ENCODE measurements at places on chromosomes 13 and 19.

DNA sequence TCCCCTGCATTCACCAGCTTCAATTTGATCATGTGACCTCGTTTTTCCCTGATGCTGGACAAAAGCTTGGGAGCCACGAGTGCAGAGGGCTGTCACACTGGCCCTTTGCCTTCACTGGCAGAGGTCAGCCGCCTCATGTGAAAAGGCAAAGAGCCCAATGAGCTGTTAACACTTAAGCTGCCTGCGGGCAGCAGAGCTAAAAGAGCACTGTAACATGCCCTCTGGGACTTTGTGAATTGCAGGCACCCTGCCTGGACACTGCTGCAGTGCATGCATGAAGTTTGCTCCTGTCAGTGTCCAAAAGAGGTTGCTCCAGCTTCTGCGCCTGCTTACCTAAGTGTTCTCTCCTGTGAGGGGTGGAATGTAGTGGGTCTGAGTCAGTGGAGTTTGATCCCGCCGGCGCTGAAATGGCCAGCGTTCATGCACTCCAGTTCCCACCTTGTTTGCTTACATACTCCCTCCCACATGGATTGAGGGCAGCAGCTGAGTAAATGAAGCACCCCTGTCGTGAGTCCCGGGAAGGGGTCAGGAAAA is 193.7 kb downstream of the RFC3 start:
- no peak for DNase-seq

DNA sequence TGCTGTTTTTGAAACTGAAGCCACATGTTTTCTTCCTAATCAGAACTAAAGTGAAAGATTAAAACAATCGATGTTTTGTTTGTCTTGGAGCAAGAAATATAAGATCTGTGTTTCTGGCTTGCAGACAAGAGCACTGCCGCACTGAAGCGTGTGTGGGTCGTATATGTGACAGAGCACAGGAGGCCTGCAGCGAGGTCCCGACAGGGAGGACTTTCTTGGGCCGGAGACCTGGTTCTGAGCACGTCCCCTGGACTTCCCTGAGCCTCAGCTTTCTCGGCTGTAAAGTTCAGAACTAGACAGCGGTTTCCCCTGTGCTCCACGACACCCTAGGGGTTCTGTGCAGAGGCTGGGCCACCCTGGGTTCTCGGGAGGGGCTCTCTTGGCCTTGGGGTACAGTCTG is 60.5 kb downstream of the GADD45B start:
- no peak for DNase-seq

- peak; percentile 22 for DNase-seq
Measured at GRCh38 chr19:42281146-42281826, 12.2 kb downstream of the CIC start.

GRCh38 chr19:2423071-2423914 is 4.1 kb downstream of the TIMM13 start:
- DNase-seq: no peak

- DNase-seq: no peak
Measured at GRCh38 chr13:35856084-35856483, 275.1 kb downstream of the DCLK1 start.

- no peak for DNase-seq
Measured at GRCh38 chr13:43036351-43037250, 13.2 kb downstream of the DNAJC15 start.

- peak; percentile 38 for DNase-seq
Measured at GRCh38 chr19:28929006-28929405, 283.9 kb downstream of the UQCRFS1 start.

GRCh38 chr19:8257052-8257443 is 47.9 kb downstream of the CERS4 start:
- DNase-seq: peak; percentile 25

DNA sequence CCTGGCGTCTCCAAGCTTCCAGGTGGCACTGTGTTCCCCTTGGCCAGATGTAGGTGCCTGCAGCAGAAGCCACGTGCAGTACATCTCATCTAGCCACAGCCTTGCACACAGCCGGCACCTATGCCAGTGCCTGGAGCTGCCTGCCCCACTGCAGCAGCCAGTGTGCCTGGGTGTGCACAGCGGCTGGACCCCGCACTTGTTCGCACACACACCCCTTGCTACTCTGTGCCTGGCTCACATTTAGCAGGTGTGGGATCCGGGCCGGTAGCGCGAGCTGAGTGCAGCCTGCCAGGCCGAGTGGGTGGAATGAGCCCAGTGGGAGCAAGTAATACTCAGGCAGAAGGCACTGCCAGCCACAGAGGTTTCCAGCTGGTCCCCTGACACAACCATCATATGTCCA is 26.9 kb upstream of the RBM26 start:
- DNase-seq: no peak

DNA sequence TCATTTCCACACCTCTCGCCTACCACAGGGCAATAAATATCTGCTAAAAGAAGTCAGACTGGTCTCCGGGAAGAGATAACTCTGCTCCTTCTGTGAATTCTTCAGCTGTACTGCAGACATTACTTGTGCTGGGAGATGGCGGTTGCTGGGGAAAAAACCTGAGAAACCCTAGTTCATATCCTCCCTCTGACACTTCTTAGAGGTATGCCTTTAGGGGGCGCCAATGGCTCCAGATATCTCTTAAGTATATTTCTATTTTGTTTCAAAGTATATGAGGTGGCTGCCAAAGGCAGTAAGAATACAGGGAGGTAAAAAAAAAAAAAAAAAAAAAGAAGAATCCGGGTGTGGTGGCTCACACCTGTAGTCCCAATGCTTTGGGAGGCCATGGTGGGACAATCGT is 175.2 kb downstream of the PAN3 start:
- DNase-seq: peak; percentile 69

GRCh38 chr19:23273022-23273589 is 22.9 kb upstream of the ZNF724 start:
- DNase-seq: peak; percentile 22

DNA sequence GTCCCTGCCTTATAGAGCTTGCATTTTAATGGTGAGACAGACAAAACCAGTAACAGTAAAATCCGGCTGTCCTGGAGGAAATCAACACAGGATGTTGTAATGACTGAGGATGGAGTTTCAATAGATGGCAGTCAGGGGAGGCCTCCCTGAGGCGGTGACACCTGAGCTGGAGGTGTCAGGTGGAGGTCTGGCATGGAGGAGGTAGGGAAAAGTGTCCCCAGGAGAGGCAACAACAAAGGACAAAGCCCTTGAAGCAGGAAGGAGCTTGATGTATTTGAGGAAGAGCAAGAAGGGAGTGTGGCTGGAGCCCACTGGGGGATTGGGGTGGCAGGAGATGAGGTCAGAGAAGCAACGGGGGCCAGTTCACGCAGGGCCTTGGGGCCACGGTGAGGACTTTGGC is 7.8 kb downstream of the GRIN2D start:
- no peak for DNase-seq

DNA sequence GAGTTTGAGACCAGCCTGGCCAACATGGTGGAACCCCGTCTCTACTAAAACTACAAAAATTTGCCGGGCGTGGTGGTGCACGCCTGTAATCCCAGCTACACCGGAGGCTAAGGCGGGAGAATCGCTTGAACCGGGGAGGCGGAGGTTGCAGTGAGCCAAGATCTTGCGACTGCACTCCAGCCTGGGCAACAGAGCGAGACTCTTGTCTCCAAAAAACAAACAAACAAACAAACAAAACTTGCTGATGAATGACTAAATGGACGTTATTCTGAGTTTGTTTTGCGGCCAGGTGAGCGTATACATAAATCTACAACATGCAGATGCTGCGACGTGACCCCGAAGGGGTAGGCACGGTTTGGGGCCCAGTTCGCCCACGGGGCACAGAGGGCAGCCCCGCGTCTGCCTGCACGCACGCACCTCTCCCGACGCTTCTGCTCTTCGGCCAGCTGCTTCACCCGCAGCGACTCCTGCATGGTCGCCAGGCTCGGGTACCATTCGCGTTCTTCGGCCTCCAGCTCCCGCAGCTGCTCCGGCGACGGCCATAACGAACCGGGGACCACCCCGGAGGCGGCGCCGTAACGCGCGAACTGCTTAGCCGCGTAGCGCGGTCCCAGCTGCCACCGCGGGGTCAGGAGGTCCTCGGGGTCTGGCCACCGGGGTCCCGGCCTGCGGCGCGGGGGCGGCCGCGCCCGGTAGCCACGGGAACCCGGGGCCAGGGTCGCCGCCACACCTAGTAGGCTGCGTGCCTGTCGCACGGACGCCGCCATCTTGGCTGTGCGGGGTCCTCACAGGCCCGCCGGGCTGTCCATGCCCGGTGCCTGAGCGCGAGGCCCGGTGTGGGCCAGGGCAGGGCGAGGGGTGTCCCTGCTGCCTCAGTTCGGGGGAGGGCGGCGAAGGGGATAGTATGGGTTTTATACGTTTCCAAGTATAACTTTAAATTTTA is at the start of gene GADD45GIP1:
GADD45GIP1 (minus strand) TSS at position 778 of the 943 bp plus-strand sequence; CDS start at position 767, 11 bp downstream.
- peak; percentile 80 for DNase-seq

DNA sequence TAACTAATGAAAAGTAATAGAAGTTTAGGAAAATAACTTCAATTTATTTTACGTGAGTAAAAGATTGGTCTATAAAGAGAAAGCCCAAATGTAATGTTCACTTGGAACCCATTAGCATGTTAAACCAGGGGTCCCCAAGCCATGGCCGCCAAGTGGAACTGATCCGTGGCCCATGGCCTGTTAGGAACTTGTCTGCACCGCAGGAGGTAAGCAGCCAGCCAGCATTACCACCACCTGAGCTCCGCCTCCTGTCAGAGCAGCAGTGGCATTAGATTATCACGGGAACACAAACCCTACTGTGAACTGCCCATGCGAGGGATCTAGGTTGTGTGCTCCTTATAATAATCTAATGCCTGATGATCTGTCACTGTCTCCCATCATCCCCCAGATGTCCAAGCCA is 818.7 kb upstream of the GPC6 start:
- no peak for DNase-seq

DNA sequence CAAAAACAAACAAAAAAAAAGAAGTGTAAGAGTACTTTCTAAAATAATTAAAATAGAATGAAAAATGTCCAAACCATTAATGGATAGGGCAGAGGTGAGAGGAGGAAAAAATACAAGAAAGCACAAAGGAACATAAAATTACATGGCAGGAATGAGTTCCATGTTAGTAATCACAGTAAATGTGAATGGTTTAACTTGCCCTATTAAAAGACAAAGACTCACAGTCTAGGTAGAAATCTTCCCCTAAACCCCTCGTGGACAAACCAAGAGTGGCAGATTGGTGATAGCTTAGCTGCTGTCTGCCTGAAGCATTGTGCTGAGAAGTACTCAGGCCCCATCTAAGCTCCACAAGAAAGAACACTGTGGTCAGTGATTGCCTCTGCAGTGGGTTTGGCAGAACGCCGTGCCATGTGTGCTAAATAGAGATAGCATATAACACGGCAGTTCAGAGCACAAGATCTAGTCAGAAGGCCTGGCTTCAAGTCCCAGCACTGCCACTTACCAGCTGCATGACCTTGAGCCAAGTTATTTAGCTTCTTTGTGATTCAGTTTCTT is 103.5 kb downstream of the DPF1 start:
- DNase-seq: no peak

GRCh38 chr19:17322854-17323253 is 11.8 kb downstream of the ANO8 start:
- DNase-seq: no peak

DNA sequence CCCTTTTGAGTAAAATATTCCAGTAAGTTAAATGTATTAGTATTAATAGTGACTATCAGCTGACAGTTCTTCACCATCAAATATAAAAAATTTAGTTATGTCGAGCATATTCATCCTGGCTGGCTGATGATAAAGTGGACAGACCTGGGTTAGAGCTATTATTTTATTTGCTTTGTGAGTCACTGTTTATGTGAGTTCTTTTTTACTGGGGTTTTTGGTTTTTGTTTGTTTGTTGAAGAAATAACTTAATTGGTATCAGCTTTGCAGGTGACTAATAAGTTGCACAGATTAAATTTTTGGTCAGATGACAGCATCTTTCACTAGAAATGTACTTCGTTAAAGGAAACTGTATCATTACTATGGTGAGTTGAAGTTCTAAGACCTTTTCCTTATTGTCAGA is 224.7 kb downstream of the GGACT start:
- DNase-seq: no peak

DNA sequence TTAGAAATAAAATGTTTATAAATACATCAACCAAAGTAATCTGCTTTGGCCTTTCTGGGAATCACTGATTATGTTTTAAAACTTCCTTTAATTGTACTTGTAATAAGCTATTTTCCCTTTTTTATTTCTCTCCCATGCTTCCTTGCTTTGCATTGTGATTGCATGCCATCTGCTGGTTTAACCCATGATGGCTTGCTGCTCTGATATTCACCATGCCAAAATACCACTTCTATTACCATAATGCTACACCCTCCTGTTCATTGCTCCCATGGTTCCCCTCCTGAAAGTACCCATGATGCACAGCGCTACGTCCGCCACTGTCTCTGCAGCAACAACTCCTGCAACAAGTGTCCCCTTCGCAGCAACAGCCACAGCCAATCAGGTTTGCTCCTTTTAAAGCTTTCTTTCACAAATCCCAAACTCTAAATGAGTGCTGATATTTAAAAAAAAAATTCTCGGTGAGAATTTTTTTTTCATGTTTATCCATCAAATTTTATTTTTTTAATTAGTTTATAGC is 67.7 kb upstream of the RAP2A start:
- no peak for DNase-seq

GRCh38 chr19:47644743-47645482 is 36.0 kb downstream of the BICRA start:
- DNase-seq: no peak

- no peak for DNase-seq
Measured at GRCh38 chr19:1018393-1018792, 2.5 kb downstream of the TMEM259 start.

DNA sequence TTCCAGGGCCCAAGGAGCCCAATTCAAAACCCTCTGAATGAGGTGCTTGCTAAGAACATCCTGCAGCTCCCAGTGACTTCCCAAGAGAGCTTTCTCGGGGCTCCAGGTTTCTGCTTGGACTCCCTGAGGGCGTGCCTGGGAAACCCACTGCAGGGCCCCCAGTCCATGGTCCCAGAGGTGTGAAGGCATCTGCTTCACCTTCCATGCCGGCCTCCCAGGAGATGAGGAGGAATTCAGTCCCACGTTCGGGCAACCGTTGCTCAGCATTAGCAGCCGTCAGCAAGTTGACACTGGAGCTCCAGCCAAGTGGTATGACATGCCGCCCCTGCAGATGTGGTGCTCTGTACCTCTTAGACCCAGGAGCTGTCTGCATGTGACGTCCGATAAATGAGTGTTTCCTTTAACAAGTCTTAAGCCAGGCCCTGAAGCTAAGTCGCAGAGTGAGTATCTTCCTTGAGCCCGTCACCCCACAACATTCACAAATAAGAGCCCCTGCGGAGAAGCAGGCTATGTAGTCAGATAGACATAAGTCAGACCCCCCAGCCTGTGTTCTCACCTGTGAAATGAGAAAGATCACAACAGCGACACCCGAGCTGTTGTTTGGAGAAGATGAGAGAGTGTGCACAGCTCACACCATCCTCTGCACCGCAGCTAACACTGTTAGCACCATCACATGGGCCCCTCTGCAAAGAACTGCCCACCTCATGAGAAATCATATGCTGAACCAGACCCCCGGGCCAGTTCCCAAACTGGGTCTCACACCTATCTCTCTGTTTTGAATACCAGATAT is 150.3 kb downstream of the KATNAL1 start:
- DNase-seq: no peak

- DNase-seq: peak; percentile 95
Measured at GRCh38 chr13:98173431-98174152, 3.5 kb downstream of the RNF113B start.

GRCh38 chr13:102191951-102192502 is 209.8 kb downstream of the FGF14 start:
- DNase-seq: peak; percentile 8

Measured in cardiac fibroblast (primary cell).